Transverse colon (tissue), 4 donors: ENCODE measurements at places on chromosomes 2 and 18. TPM values are rescaled to one million over a fixed set of nuclear protein-coding genes. Genes with fewer than 3 reads are reported as not detected.

PLGLB1 gene
- total RNA-seq, result not detected

DNA sequence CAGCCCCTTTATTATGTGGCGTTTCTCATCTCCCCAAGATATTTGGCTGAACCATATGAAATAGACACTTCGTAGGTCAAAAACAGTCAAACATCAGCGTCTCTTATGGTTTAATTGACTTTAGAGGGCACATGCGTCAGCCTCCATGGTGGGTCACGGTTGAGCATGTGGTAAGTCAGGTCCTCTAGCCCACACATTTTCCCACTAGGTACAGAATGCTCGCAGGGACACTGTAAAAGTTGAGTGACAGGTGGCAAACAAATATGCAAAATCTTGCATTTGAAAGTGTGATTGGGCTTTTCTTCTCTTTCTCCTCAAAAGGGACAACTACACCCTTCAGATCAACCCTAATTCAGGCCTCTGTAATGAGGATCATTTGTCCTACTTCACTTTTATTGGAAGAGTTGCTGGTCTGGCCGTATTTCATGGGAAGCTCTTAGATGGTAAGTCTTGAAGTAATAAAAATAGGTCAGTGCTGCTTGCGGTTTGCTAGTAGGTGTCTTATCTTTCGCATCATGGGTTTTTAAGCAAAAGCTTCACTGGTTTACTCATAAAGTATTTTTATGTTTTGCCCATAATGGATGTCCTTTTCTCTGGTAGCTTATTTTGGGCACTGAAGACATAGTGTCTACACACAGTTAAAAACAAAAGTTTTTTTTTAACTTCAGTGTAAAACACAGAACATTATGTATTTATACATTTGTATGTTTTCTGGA lies 261.3 kb downstream of the ALPK2 start:
- DNase-seq, result no peak

LYPD6B gene
- not detected for total RNA-seq

GRCh38 chr2:11839916-11840315 lies 93.5 kb downstream of the LPIN1 start:
- no peak for DNase-seq
